D721Med (cell line): ENCODE measurements at places on chromosomes 2 and 18.

DNA sequence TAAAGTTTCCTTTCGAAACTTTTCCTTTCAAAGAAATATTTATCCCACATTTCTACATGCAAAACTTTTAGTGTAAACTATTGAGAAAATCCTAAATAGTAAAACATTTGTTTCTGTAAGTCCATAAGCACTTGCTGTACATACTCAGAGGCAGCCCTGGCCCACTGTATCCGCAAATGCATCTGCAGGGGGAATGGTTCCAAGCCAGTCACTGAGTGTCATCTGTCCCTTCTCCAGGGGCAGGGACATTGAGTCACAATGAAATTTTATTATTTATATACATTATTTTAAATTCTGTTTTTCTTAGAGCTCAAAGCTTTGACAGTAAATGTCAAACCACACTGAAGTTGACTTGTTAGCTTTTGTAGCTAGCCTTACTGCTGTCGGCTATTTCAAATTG lies 367.2 kb downstream of the MTX2 start:
- DNase-seq = no peak

DNA sequence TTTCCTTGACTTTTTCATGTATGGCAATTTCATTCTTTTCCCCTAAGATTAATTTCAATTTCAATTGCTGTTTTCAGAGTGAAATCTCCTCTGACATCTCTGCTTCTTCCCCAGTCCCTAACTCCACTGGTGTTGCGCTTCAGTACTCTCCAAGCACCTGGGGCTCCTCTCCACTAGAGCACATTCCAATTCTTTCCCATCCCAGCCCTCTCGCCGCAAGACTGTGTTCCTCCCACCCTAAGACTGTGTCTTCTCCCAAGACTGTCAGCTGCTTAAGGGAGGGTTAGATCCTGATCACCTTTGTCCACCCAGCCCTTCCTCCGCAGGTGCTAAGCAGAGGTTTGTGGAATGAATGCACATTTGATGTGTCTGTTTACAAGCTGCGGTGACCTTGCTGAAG lies 255.7 kb upstream of the CCDC68 start:
- DNase-seq = no peak

DNA sequence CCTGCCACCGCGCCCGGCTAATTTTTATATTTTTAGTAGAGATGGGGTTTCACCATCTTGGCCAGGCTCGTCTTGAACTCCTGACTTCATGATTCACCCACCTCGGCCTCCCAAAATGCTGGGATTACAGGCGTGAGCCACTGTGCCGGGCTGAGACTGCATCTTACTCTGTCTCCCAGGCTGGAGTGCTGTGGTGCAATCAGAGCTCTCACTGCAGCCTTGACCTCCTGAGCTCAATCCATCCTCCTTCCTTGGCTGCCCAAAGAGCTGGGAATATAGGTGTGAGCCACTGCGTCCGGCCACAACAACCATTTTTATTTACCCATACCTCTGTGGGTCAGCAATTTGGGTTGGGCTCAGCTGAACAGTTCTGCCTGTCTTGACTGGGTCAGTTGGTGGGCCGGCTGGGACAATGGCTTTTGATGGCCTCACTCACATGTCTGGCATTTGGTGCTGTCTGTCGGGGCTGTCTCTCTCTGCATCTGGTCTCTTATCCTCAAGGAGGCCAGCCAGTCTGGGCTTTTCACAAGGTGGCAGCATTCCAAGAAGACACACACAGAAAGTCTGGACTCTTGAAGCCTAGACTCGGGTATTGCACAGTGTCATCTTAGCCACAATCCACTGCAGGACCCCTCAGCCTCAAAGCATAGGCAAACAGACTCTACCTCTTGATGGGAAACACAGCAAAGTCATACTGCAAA lies 116.8 kb upstream of the GATA6 start:
- DNase-seq = no peak

DNA sequence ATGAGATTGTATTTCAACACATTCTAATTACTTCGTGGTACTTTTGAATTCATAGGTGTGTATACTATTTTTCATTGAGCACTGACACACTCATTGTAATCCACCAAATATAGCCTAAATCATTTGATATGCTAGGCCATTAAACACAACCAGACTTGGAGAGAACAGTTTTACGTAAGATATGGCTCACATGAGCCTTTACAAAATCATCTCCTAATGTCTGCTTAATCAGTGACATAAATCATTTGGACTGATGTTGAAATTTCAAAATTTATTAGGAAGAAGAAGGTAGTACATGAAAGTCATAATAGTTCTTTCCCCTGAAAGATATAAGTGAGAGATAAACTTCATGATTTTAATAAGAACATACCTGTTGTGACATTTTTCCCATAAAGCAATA lies 550.2 kb upstream of the LINC00305 start:
- no peak for DNase-seq

- no peak for DNase-seq
These were observed 6.3 kb downstream of the COBLL1 start for GRCh38 chr2:164835302-164835701.

- DNase-seq = no peak
These were observed 21.2 kb upstream of the ME2 start for GRCh38 chr18:50857694-50858093.
